ENCODE measurements at places on chromosomes 4 and X. TPM values are rescaled to one million over a fixed set of nuclear protein-coding genes. Genes with fewer than 3 reads are reported as not detected.

Gene UGT2B11
- total RNA-seq = not detected

Gene CT55
- not detected for total RNA-seq

Gene ITGB1BP2
- 3.0 TPM for total RNA-seq

Gene ASB9
- total RNA-seq = 0.36 TPM

Gene GABRQ
- total RNA-seq = not detected

Gene SPANXD
- not detected for total RNA-seq

Gene RAB9B
- total RNA-seq = 0.90 TPM

Gene XAGE2
- total RNA-seq = not detected

Gene UTP3
- total RNA-seq = 14.9 TPM

Gene PDZD4
- total RNA-seq = 0.28 TPM

Gene ATP7A
- 22.4 TPM for total RNA-seq

Gene CYTL1
- 1.4 TPM for total RNA-seq
